ENCODE measurements at places on chromosomes 1 and 21. TPM values are rescaled to one million over a fixed set of nuclear protein-coding genes. Genes with fewer than 3 reads are reported as not detected.

GRCh38 chr1:119594376-119594775 lies 53.7 kb downstream of the ZNF697 start:
- DNase-seq = no peak

Gene ANKRD35
- total RNA-seq = 1.5 TPM

DNA sequence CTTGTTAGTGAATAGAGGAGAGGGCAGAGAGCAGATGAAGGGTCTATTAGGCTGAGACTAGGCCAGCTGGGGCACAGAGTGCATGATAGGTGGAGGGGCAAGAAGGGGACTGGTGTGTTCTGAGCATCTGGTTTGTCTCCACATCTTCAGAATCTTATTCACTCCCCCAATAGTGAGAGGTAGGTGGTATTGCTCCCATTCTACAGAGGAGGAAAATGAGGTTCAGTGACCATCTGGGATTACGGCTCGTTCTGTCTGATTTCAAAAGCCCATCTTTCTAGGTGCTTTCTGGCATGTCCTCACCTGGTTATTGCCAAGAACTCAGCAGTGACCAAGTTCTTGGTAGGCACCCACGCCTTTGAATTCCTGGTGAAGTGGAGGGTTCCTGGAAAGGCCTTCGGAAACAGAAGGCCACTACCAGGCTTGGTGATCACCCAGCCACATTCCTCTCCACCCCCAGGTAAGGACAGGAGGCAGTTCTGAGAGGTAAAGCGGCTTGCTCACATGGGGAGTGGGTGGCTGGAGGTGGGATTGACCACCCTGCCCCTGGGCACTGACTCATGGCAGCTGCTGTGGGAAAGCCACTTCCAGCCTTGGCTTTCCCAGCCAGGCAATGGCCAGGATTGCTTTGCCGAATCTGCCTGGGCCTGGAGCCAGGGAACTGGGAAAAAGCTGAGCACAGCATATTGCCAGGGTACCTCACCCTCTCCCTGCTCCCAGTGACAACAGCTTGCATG lies 18.8 kb upstream of the CITED4 start:
- DNase-seq = peak; percentile 58

DNA sequence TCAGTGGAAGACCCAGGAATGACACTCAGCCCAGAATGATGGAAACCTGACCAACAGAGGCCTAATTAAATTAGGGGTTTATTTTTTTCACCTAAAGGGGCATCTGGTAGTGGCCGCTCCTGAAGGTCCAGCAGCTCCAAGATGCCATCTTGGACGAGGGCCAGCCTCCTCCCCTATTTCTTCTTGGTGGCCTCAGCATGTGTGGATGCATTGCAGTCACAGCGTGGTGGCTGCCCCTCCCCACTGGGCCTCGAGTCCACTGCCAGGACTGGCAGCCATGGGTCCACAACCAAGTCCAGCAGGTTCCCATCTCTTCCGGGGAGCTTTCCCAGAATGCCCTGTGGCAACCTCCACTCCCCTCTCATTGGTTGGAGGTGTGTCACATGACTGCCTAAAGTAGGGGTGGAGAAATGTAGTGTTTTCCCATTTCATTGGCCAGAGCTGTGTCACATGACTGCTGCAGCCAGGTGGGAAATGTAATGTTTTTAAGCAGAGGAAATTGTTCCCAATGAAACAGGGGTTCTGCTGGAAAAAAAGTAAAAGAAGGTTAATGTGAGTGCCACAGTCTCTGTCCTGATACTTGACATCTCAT lies 628.2 kb downstream of the PTPRU start:
- no peak for DNase-seq
